ENCODE measurements at places on chromosomes 4 and X.

DNA sequence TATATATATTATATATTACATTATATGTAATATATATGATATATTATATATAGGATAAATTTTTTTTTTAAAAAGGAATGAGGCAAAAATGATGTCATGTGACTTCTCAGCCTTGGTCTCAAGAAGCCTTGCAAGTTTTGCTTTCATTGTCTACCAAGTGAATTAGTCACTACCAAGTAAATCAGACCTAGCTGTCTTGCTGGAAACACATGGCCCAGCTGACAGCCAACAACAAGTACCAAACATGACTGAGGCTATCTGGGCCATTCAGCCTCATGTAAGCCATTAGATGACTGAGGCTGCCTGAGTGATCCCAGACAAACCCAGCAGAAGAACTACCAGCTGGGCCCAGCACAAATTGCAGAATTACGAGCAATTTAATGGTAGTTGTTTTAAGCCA lies 44.9 kb downstream of the HAND2 start:
- DNase-seq, result no peak

DNA sequence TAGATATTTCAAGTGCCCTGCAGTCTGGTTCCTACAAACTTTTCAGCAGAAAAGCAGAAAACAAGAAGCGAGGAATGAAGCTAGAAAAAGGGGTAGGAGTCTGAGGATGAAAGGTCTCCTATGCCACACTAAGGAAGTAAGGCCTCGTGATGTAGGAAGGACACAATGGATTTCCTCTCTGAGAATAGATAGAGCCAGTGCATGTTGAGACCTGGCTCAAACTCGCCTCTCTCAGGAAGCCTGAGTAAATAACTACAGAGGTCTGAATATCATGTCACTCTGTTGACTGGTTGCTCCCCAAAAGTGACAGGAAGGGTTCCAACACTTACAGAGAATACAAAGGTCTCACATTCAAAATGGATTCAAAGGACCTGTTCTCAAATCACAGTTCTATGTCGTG lies 93.3 kb downstream of the GRIA3 start:
- DNase-seq, result no peak

DNA sequence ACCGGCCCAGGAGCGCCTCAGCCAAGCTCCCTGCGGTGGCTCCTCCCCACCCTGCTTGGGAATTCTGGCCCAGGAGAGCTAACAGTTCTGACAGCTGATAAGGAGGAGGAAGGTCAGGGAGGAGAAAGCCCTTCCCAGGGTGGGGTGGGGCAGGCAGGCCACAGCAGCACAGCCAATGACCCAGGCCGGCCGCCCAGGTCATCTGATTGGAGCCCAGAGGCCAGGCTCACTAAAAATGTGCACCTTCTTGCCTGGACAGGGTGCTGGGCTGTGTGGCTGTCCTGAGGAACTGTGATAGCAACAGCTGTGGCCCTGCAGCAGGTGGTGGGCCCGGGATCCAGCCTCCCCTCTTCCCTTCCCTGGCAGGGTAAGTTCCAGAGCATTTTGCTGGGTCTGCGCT lies 17.2 kb upstream of the SH3TC1 start:
- no peak for DNase-seq

- DNase-seq, result no peak
Observed at GRCh38 chr4:40656201-40656863, 26.7 kb upstream of the RBM47 start.

DNA sequence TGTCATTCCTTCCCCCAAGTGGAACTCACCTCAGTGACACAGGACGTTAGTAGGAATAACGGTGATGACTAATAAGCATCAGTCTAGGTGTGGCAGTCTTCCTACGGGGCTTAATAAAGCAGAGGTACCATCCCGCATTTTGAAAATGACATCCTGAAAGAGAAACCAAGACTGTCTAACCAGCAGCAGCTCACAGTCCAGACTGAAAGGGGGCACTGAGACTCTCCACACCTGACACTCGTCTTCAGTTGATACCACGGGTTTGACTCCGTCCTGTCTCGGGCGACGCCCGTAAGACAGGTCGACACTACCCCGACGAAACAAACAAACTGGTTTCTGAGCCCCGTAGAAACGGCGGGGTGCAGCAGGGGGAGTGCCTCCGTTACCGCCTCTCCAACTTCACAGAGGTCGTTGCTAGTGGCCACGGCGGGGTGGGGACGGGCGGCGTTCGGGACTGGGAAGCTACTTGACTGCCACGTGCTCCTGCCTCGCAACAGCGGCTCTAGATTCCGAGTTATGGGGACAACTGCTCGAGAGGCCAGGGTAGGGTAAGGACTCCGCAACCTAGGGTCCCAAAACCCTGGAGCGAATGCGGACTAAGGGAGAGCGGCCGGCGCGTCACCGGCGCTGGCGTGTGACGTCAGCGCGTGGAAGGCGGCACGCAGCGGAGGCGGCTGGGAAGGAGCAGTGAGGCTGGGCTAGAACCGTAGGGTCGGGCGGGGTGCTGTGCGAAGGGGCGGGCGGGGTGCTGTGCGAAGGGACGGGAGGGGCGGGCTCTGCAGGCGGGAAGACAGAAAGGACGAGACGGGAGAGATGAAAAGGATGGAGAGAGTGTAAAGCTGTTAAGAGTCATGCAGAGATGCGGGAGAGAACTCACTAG lies at the start of gene NEK1:
Gene NEK1, minus strand, starts transcription at position 593 of the 880 bp plus-strand sequence. CDS start 9,953 bp downstream, outside the sequence.
- DNase-seq, result peak; percentile 76
